ENCODE measurements at places on chromosomes 4 and X. TPM values are rescaled to one million over a fixed set of nuclear protein-coding genes. Genes with fewer than 3 reads are reported as not detected.

DNA sequence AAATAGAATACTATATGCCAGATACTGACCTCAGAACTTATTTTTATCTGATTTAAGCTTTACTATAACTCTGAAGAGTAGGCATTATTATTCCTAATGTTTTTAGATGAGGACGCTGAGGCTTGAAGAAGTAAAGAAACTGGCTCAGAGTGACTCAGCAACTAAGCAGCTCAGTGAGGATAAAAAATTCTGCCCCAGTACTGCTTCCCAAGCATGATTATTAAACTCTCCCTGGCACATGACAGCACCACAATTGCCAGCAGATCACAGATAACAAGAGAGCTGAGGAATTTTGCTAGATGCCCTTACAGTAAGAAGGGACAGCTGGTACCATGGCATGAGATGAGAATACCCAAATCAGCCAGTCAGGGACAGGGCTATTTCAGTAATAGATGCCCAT, 219.4 kb downstream of the NKX6-1 start:
- no peak for DNase-seq

GRCh38 chr4:154082760-154083535, 294.1 kb upstream of the SFRP2 start:
- no peak for DNase-seq

- no peak for DNase-seq
Observed at GRCh38 chr4:137090951-137091350, 441.3 kb downstream of the PCDH18 start.

DNA sequence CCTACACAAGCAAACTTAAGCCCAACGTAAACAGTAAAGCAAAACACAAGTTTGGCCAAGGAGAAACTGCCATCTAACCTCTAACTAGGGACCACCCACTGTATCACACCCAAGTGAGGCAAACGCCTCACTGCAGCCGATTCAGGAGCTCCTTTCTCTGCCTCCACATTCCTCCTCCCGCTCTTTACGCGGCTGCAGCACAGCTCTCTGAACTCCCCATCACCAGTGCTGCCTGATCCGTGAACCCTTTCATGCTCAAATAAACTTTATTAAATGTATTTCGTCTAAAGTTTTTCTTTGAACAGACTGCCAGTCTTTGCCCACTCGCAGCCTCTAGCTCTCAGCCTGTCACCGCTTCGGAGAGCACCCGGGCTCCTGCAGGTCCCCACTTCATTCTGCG, 6.5 kb downstream of the PNMA6E start:
- no peak for DNase-seq

DNA sequence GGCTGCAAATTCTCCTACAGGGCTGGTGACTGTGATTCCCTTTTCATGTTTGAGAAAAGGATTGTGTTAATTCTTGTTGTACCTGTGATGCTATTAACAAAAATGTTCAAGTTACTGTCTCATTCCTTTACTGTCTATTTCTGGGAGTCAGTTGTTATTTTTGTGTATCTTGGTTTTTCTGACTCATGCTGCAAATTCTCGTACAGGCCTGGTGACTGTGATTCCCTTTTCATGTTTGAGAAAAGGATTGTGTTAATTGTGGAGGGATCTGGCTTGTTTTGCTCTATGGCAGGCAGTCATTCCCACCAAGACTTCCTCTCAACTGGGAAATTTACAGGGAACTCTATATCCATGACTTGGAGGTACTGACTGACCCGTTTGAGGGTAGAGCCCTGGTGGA, 693.4 kb upstream of the INTU start:
- no peak for DNase-seq

The PAGE5 gene
- not detected for total RNA-seq

The EVC2 gene
- total RNA-seq: 0.82 TPM

The TKTL1 gene
- not detected for total RNA-seq

The C4orf54 gene
- total RNA-seq: 0.08 TPM

The PCSK1N gene
- 21.4 TPM for total RNA-seq

The SSX7 gene
- not detected for total RNA-seq

The CENPVL2 gene
- not detected for total RNA-seq

The ZCCHC4 gene
- 7.7 TPM for total RNA-seq

The GNRHR gene
- not detected for total RNA-seq

All from left colon (tissue), 2 donors.